ENCODE measurements at places on chromosomes 7 and 10.

- no peak for DNase-seq
Measured at GRCh38 chr7:66840316-66840715, 80.7 kb upstream of the TMEM248 start.

GRCh38 chr10:121654021-121654545, 55.8 kb upstream of the FGFR2 start:
- no peak for DNase-seq

DNA sequence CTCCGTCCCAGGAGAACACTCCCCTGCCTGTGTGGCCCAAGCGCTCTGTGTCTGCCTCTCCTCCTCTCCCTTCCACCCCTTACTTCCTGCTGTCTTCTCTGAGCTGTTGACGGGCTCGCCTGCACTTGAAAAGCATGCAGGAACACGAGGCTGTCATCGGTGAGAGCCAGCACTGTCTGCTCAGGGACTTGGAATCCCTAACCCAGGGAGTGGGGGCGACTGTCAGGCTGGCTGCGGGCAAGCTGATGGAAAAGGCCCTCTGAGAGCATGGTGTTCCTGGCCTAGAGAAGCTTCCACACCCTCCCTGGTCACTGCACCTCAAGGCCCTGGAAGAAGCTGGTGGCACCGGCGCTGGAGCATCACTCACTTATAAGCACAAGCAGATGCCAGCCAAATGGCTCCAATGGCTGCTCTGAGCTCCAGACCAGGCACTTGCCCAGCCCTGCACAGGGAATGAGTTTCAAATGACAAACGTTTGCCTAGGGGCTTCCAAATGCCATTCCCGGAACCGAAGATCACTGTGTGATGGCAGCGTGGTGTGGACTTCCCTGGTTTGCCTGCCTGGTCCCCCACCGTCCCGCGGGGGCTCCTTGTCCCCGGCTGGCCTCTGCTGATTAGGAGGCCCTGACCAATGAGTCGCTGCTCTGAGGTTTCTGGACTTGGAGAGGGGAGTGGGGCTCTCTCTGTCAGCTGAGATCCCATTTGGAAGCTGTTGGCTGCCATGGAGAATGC, 56.7 kb upstream of the EBF3 start:
- DNase-seq = no peak

DNA sequence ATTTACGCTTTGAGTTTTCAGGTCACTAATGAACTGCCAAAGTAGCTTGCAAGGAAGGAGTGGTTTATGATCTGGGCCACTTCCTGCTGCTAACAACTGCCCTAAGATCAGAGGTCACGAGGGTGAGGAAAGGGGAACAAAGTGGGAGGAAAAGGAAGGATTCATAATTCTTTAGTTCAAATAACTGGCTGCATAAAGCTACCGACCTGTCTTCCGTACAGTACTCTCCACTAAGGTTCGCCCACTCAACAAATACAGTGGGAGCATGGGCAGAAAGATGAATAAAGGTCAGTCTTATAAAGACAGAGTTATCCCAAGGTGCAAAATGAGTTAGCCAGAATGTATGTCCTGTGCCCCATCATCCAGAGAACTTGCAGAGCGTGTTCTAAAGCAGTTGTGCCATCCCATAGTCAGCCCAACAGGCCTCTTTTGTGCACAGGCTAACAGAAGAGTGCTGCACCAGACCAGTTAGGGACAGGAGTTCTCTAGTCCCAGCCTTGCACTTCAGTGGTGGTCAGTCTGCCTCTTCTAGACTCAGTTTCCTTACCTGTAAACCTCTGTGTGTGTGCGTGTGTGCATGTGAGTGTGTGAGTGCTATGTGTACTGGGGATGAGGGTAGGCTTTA, 65.9 kb downstream of the CREB3L2 start:
- no peak for DNase-seq

GRCh38 chr10:27646604-27647175, 98.9 kb downstream of the MKX start:
- no peak for DNase-seq

DNA sequence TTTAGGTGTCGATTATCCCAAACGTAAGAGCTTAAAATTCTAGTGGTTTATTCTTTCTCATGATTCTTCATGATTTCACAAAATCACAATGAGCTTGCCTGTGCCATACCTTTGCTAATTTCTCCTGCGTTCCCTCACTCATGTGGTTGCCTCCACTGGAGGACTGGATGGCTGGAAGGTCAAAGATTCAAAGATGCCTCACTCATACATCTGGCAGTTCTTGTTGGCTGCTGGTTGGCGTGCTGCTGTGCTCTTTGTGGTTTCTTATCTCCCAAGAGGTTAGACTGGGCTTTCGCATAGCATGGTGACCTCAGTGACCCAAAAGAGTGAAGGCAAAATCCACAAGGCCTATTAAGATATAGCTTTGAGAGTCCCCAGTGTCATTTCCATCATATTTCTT, 877.6 kb upstream of the AUTS2 start:
- DNase-seq = no peak

DNA sequence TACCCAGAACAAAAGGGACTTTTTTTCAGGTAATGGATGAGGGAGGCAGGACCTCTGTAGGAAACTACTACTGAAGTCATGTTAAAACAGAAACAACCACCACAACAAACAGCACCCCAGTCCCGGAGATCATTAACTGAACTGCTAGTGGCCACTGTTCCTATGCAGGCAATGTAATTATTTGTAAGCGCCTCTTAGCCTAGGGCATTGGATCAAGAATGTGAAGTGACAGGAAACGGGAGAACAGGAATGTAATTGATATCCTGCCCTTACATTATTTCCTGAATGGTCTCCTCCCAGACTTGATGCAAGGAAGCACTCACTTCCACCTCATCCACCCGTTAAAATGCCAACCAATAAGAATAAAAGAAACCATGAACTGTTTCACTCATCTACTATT, 16.7 kb upstream of the GAD2 start:
- no peak for DNase-seq

DNA sequence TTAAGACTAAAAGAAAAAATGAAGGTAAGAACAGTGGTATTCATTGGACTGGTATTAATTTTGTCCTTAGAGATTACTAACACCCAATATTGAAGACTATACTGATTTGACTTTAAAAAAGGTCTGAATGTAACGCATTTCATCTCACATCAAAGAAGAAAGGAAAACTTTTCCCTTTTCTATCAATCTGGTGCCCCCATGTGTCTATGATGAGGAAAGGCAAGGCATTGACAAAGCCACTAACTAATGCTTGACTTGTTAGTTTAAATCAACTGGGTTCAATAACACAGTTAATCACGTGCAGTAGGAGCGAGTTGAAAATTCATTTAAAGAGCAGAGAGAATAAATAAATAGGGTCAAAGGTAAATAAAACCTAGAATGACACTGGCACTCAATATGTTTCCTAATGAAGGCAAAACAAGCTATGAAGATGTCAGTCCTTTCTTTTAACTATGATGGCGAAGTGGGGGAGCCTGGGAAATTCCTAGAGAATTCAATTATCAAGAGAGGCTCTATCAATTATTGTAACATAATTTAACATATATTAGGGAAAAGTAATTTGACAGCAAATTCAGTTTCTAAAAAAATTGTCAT, 180.9 kb downstream of the ANK3 start:
- peak; percentile 20 for DNase-seq

GRCh38 chr10:34299105-34299611, 515.9 kb downstream of the PARD3 start:
- no peak for DNase-seq

DNA sequence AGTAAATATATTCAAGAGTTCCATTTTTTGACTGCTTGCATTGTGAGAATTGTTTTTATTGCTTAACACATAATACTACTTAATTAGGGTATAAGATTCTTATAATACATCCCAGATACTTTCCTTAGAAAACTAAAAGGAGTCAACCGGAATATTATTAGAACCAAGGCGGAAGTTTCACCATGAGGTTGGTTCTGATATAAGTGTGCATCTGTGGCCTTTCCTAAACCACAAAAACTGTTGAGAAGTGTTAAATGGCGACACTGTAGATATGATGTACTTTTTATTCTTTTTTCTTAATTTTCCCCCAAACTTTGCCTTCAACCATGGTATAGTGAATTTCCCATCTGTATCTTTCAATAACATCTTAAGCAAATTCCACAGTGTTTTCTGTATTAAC, 32.3 kb upstream of the INHBA start:
- DNase-seq = no peak

- DNase-seq = peak; percentile 30
Measured at GRCh38 chr7:25093268-25093826, 31.7 kb downstream of the CYCS start.

- DNase-seq = no peak
Measured at GRCh38 chr7:131581241-131582051, 25.0 kb upstream of the PODXL start.

GRCh38 chr7:45130910-45131309, 19.4 kb upstream of the TBRG4 start:
- no peak for DNase-seq

- DNase-seq = no peak
Measured at GRCh38 chr7:50562136-50562535, 3.1 kb downstream of the DDC start.

- no peak for DNase-seq
Measured at GRCh38 chr10:47225219-47225927, 74.6 kb upstream of the GDF10 start.

DNA sequence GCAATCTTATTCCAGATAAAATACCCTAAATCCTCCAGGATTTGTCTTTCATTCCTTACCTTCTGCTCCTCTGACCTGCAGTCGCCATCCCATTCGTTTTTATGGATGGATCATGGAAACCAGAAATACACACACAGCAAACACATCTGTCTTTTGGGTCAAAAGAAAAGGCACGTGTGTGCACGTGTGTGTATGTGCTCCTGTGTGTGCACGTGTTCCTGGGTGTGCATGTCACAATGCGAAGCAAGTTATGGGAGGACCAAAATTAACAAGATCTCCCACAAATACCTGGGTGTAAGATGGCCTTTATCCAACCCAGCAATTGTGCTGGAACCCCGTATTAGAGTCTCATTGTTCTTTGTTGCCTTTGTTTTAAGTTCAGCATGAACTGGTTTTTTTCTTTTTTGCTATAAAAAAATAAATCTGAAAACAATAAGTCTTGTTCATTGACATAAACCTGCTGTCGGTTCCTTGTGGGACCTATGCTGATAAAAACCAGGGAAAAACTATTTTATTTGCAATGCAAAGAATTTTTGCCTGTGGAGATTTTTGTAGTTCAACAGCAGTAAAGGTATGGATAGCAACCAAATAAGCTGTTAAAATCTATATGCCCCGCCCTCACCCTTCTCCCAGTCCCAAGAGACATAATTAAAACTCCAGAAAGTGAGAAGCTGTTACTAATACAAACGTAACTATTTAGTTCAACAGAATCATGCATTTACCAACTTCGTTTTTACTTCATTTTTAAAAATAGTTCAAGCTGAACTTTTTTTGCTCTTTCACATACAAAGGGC, 229.6 kb downstream of the CREB5 start:
- no peak for DNase-seq

GRCh38 chr10:78755063-78755701, 313.6 kb upstream of the ZMIZ1 start:
- no peak for DNase-seq

DNA sequence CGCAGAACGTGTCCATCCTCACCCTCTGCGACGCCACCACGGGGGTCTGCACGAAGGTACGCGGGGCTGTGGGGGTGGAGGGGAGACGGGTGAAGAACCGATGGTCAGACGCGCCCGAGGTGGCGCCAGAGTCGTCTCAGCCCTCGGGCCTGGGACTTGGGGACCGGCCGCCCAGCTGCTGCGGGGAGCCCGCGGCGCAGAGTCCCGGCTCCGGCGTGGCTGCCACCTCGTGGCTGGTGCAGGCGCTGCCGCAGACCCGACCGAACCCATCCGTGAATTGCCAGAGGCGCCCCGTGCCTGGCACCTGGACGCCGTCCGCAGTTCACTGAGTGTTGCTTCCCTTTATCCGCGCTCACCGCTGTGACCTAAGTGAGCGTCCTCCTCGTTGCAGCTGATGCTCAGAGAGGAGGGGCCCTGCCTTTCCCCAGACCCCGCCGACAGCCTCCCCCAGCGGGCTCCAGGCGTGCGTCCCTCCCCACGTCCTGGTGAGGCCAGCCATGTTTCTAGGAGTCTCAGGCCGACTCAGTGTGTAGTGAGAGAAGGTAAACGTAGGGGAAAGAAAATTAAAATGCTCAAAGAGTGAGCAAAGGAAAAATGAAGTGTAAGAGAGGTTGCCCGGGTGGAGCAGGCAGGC, 208.7 kb downstream of the PAXIP1 start:
- no peak for DNase-seq

GRCh38 chr10:119365773-119366599, 158.6 kb downstream of the GRK5 start:
- no peak for DNase-seq

DNA sequence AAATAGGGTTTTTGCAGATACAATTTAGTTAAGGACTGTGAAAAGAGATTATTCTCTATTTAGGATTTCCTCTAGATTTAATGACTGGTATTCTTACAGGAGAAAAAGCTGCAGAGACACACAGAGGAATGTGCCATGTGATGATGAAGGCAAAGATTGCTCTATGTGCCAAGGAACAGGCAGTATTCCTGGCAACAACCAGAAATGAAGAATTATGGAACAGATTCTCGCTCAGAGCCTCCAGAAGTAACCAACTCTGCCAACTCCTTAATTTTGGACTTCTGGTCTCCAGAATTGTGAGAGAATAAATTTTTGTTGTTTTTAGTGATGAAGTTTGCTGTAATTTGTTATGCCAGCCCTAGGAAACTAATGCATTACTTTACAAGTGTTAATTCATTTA, 307.6 kb upstream of the SEMA3A start:
- DNase-seq = no peak

- DNase-seq = no peak
Measured at GRCh38 chr10:72026278-72027111, 61.9 kb downstream of the SPOCK2 start.

DNA sequence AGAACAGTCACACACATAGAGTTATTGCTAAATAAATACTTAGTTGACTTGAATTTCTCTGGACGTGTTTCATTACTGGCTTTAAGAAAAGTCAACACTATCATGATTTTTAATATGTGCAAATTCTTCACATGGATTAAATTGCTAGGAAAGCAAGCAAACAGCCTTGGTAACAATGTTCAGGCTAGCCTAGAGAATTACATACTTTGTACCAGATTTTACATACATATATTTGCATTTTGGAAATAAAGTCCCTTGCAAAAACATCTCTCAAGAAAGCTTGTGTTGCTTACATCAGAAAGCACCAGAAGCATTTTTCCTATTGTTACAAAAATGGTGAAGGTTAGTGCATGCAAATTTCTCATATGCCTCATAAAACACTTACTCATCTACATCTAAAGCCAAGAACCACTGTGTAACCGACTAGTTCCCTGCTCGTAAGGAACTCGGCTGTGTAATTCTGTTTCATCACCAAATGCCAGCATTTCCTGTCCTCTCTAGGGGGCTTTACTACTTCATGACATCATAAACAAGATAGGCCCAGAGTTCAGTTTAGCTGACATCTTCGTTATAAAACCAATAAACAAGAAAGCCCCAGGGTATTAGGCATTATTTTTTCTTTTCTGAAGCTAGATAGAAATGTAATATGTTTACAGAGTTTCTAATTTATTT, 87.8 kb downstream of the CFAP58 start:
- peak; percentile 2 for DNase-seq

DNA sequence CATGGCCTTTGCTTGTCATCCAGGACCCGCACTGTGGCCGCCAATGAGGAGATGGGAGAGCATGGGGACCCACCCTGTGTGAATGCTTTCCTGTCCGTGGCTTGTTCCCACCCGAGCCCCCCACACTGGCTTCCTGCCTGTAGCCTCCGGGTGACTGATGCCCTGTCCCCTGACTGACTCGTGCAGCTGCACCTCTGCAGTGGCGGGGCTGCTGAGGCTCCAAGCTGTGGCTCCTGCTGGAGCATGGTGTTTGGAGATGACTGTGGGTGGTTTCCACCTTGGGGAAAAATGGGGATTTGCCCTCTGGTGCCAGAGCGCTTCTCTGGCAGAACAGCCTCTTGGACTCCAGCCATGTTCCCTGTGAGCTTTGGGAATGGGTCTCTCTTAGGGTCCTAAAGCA, 2.1 kb downstream of the CAMK1D start:
- no peak for DNase-seq

Data from right renal pelvis (tissue), 4 donors.